T-helper 9 cell (primary cell): ENCODE measurements at places on chromosomes 1 and 21.

GRCh38 chr21:46116189-46116775, 18.4 kb downstream of the COL6A2 start:
- no peak for DNase-seq

DNA sequence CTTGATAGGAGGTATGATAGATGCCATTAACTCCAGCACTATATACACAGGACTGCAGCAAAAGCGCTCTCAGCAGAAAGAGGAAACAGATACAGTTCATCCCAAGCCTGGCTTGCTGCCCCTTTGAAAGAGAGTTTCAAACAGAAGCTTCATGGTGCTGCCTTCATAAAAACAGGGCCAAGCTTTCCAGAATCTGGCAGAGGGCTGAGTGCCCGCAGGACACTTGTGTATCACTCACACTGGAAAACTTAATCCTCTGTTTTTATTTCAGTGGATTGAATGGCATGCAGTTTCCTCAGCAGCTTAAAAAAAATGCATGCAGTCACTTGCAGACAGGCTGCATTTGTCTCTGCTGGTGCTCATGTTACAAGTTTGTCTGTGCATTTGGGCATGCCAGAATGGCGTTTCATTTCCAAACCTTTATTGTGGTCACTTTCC, 40.4 kb downstream of the KCNJ15 start:
- no peak for DNase-seq

GRCh38 chr1:202315576-202316168, 26.1 kb downstream of the UBE2T start:
- peak; percentile 66 for DNase-seq

- peak; percentile 60 for DNase-seq
These were observed 6.4 kb upstream of the GUCA2B start for GRCh38 chr1:42146626-42147320.

GRCh38 chr1:17907999-17908398, 152.9 kb downstream of the ACTL8 start:
- DNase-seq, result no peak

DNA sequence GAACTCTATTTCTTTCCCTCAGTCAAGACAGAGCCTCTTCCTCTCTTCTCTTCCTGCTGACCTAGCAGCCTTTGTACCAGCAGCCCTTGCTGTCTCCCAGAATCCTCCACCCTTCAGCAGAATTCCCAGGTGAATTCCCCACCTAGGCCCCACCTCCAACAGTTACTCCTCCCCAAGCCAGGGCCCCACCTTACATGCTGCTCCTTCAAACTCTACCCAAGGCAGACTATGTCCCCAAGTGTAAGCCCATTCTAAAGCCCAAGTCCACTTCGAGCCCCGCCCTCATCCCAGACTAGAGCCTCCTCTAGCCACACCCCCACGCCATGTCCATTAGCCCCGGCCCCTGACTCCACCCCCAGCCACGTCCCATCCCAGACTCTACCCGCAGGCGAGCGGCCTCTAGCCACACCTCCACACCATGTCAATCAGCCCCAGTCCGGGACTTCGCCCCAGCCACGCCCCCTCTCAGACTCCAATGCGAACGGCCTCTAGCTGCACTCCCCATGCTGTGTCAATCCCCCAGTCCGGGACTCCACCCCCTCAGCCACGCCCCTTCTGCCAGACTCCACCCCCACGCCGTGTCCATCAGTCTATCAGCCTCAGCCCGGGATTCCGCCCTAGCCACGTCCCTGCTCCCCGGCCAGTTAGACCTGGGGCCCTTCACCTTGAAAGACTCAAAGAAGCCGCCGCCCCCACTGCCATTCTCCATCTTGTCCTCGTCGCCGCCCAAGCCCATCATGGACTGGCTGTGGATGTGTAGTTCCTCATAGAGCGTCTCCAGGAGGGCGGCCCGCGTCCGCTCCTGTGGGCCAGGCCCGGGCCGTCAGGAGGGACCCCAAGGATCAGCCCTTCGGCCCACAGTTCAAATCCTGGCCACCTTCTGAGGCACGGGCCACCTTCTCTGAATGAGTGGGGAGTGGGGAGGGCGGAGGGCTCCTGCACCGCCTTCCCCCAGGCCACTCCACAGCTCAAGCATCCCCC, 61.3 kb downstream of the RAP1GAP start:
- DNase-seq, result peak; percentile 6

DNA sequence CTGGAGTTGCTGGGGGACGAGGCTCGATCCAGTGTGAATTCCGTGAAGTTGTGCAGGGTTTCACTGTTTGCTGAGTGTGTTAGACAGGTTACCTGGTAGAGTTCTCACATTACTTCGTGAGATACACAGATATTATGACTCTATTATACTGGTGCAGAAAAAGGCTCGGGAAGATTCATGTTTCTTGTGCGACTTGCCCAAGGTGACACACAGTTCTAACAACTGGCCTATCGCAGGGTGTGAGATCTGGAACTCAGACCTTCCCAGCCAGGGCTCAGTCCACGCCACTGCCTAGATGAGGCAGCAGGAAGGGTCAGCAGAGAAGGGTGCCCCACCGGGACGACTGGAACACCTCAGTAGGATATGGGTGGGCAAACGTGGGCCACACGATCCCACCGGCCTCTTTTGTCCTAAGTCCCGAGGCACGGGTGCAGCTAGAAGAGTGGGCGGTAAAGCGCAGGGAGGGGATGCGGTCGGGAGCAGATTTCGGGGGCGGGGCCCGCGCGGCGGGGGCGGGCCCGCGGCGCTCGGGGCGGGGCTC, 296 bp upstream of the RNPEP start:
- DNase-seq, result peak; percentile 64

DNA sequence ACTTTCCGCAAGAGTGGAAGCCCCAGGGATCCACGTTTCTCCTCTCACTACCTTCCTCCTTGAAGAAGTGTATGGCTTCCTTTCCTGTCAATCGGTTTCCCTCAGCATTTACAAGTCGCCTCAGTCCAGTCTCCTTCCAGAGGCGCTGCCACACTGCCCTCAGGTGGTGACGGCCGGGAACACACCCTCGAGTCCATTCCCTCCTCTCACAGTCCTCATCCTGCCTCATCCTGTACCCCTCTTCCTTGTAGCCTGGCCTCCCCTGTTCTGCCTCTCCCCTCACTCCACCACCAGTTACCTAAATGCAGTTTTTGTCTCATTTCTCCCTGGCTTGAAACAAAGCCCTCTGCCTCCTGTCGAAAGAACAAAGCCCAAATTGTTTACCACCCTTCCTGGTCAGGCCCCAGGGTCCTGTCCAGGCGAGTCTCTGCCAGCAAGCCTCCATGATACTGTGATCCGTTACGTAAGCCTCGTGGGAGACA, 23.2 kb upstream of the LSM10 start:
- DNase-seq, result peak; percentile 91

- no peak for DNase-seq
These were observed 26.9 kb downstream of the RAD54L start for GRCh38 chr1:46274225-46275029.

DNA sequence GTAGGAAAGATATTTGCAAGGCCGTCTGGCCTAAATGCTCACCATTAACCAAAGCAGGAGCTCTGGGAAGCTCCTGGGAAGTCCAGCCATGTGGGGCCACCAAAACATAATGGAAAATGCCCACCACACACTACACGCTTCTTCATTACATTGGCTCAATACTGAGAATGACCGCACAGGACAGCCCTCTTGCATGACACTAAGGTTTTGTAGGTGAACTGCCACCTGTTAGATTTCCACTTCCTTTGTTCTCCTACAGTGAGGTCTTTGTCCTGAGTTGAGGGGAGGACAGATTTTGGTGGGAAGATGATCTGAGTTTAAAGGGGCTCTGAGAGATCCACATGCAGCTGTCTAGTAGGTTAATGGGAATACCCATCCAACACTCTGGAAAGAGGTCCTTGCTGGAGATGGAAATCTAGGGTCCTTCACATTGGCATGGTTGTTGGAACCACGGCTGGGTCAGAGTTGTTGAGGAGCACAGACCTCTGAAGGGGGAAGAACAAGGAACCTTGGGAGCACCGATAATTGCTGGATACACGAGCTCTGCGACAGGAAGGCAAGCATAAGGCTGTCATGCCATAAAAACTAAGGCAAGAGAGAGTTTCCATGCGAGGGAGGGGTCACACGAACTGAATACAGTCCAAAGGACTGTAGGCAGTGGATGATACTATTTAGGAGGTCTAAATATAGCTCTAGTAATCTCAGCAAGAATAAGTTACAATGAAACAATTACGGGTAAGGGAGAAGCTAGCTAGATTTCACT, 105.5 kb upstream of the IRF2BP2 start:
- no peak for DNase-seq

GRCh38 chr1:56450004-56450666, 129.2 kb downstream of the PLPP3 start:
- no peak for DNase-seq

DNA sequence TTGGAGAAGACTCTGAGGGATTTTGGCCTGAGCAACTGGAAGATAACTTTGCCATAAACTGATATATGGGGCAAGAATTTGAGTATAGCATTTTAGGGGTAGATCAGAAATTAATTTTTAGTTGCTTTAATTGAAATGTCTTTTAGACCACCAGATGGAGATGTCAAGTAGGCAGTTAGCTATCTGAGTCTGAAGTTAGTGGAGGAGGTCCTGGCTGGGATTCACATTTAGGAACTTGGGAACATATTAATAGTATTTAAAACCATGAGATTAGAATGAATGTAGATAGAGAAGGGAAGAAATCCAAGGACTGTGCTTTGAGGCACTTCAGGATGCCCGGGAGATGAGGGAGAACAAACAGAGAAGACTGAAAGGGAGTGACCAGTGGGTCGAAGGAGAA, 32.6 kb downstream of the SLC44A3 start:
- DNase-seq, result no peak

DNA sequence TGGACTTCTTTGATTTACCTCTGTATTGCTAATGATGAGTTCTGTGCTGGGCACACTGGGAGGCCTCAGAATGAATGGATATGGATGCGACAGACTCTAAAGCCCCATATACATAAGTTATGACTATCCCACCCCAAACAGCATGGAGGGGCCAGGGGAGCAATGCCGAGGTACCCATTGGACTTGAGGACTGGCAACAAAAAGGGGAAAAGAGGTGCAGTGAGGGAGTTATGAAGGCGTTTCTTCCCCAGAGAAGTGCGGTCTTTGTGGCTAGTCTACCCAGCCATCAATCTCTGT, 15.2 kb upstream of the CDCA8 start:
- no peak for DNase-seq

- no peak for DNase-seq
These were observed 84.4 kb downstream of the CATSPERE start for GRCh38 chr1:244545511-244545910.

- no peak for DNase-seq
These were observed 1152.2 kb upstream of the ADGRL4 start for GRCh38 chr1:80158771-80159170.

GRCh38 chr1:235351898-235352297, 15.3 kb upstream of the TBCE start:
- DNase-seq, result no peak

- no peak for DNase-seq
These were observed 49.2 kb downstream of the TAS1R2 start for GRCh38 chr1:18809953-18810899.

DNA sequence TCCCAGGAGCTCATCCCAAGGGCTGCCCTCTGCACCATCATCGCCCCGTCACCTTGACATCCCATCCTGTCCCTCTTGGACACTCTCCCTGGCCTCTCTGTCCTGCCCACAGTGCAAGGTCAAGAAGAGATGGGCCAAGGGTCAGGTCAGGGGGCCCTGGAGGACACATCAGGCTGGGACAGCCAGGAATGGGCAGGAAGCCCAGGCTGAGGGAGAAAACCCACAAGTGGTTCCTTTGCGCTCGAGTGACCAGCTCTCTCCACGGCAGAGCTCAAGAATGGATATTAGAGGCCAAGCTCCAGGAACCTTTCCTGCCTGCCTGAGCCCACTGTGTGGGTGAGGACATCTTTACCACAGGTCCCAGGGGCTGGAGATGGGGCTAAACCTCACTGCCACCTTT, 41.0 kb downstream of the KCNN3 start:
- no peak for DNase-seq
